ENCODE measurements at places on chromosomes 13 and 19.

GRCh38 chr13:92804346-92804745 lies 422.3 kb upstream of the GPC6 start:
- no peak for DNase-seq

DNA sequence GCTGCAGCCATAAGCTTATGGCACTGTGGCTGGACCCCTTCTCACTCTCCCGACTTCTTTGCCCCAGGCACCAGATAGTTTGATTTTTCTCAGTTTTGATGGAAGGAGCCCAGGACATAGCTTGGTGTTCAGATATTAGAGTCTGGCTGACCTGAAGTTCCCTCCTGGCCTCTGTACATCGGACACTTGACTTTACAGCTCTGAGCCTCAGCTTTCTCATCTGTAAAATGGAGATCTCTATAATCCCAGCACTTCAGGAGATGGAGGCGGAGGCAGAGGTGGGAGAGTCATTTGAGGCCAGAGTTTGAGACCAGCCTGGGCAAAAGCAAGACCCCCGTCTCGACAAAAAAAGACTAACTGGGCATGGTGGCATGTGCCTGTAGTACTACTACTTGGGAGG lies 909 bp downstream of the CC2D1A start:
- no peak for DNase-seq

DNA sequence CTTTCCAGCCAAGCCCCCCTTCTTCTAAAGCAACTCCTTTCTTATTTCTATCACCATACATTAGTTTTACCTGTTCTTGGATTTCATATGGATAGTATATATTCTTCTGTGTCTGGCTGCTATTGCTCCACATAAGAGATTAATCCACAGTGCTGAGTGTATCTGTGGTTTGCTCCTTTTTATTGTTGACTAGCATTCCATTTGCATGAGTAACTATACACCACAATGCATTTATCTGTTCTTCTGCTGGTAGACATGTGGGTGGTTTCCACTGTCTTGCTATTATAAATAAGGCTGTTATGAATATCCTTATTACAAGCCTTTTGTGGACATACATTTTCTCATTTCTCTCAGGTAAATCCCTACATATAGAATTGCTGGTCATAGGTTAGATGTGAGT lies 138.2 kb downstream of the SLC7A1 start:
- no peak for DNase-seq

- peak; percentile 60 for DNase-seq
Observed at GRCh38 chr13:71712988-71713653, 153.9 kb downstream of the DACH1 start.

GRCh38 chr13:112636401-112636975 lies 48.5 kb upstream of the TUBGCP3 start:
- DNase-seq: no peak

- DNase-seq: peak; percentile 66
Observed at GRCh38 chr13:48626077-48626449, 27.7 kb upstream of the CYSLTR2 start.

GRCh38 chr13:42814868-42815267 lies 33.5 kb downstream of the FAM216B start:
- no peak for DNase-seq

DNA sequence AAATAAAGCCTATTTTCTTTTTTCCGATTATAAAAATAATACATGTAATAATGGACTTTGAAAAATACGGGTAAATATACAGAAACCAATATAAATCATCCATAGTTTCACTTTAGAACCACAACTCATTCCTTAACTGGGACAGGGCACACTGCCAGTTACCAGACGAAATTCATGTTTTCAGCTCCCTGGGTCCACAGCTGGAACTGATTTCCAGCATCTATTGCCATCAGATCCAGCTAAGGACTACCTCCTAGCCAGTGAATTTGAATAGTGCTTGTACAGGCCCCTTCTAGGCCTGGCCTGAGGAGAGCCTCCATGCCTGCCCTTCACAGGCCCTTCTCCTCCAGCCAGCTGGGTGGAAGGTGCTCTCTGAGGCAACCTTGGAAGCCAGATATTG lies 30.0 kb upstream of the ATP12A start:
- no peak for DNase-seq

DNA sequence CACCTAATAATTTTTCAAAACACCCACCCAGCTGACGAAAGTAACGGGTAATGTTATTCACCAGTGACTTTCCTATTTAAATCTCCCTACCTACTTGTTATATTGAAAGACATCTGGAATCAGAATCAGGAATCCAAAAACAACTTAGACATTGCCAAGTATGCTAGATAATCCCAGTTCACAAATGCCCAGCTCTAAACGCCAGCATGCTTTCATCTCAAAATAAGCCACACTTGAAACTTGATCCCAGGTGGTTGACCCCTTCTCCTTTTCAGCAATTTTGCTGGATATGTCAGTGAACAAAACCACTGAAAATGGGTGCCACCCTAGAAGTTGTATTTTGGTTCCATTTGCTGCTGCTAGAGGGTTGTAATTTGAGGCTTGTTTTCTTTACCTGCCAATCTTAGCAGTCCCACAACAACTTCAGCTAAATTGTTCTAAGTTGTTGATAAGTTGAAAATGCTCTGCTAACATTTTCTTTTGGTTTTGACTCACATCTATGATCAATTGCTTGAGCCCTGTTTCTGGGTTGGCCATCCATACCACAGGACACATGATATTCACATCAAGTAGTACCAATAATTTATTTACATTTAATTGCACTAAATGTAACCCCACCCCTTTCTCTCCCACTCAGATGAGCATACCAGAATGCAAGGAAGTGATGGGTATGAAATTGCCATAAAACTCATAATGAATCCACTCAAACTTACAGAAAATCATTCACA lies 66.4 kb downstream of the DCT start:
- no peak for DNase-seq

DNA sequence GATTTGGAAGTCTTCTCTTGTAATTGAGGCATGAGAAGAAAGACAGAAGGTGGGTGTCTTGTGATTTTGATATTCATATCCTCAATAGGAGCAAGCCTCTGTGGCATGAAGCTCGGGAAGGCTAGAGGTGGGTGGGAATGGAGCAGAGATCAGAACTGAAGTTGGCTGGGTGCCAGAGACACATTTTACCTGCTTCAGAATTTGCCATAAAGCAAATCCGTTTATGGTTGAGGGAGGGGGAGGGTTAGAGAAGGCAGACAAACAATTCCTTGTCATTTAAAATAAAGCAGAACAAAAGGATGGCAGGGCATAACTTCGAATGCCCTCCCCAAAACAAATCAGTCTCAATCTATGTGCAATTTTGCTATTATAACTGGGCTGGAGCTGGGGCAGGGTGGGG lies 305.9 kb downstream of the KLF5 start:
- DNase-seq: peak; percentile 21

- DNase-seq: no peak
Observed at GRCh38 chr13:92864584-92865284, 361.9 kb upstream of the GPC6 start.

GRCh38 chr13:96898646-96899254 lies 95.5 kb downstream of the OXGR1 start:
- no peak for DNase-seq

DNA sequence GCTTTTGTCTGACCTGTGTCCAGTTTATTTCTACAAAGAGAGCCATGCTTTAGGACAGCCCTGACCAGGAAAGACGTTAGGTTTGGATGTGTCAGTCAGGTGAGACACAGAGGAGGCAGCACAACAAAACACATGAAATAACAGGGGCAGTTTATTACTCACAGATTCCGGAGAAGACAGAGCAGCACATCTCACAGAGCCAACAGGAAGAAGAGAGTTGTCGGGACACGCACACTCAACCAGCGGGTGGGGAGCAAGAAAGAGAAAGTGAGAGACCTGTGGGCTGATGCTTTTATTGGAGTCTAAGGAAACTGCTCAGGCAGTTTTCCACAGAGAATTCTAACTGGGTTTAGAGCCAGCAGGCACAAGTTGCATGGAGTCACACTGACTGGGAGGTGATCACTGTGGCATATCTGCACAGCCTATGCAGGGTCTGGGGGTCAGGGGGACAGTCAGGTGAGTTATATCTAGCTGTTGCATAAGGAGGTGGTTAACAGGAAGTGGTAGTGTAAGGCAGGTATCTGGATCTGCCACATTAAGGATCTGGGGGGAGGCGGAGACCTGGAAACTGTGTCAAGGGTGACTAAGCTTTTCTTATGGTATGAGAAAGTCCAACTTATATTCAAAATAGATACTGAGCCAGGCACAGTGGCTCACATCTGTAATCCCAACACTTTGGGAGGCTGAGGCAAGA lies 24.1 kb upstream of the CEACAM20 start:
- no peak for DNase-seq

GRCh38 chr13:43000676-43001075 lies 8.6 kb upstream of the EPSTI1 start:
- no peak for DNase-seq

DNA sequence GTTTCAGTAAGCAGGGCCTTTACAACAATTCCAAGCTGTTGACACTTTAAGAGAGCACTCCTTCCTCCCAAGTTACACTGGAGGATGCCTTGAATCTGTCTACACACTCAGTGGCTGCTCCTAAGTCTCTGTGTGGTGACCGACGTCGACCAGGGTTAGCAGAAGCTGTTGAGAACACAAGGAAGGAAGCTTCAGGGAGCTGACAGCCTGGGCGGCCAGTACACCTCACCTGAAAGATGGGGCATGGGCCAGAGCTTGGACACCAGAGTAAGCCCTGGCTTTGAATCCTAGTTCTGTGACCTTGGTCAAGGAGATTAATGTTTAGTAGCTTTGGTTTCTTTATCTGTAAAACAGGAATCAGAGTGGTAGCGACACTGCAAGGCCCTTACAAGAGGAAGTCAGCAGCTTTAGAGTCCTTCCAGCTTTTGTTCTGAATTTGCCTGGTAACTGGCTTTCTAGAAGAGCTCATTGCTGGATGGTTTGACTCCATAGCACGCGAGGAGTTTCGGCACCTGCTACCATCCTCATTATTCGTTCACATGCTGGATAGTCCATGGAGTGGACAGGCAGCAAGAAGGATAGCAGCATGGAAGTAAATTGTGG lies 214.2 kb downstream of the FGF9 start:
- no peak for DNase-seq

DNA sequence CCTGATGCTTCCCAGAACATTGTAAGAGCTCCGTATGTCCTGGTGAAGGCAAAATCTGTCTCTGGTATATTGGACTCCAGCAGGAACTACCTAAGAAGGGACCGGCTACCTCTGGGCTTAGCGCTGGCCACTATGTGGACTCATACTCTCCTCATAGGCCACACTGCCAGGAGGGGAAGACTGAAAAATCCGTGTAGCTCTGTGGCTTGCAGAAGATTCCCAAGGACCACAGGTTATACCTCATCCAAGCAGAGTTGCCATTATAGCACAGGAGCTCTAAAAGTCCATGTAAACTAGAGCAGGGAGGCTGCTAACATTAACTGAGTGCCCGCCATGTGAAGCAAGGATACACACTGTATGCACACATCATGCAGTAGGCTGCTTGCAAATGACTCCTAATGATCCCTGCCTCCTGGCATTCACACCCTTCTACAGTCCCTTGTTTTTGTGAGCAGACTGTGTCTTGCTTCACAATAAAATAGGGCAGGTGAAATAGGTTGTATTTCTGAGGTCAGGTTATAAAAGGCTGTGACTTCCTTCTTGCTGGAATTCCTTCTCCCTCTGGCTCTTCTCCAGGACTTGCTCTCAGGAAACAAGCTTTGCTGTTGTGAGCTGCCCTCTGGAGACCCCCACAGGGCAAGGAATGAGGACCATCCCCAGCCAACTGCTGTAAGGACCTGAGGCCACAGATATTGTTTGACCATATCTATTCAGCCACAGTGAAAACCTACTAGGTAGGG lies 192.6 kb upstream of the UBL3 start:
- DNase-seq: no peak

GRCh38 chr13:78185700-78186099 lies 267.1 kb upstream of the EDNRB start:
- no peak for DNase-seq

- DNase-seq: no peak
Observed at GRCh38 chr13:44058624-44059215, 179.0 kb downstream of the LACC1 start.

DNA sequence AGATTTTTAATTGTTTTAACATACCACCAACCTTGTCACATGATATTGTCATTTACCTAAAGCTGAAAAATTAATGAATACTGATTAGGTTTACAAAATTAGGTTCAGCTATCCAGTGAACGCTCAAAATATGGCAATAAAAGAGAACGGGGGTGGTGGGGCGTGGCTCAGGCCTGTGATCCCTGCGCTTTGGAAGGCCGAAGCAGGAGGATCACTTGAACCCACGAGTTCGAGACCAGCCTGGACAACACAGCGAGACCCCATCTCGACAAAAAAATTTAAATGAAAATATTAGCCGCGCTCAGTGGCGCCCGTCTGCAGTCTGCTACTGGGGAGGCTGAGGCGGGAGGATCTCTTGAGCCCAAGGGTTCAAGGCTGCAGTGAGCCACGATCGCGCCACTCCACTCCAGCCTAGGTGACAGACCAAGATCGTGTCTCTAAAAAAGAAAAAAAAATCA lies 516 bp upstream of the FAM32A start:
- no peak for DNase-seq

- no peak for DNase-seq
Observed at GRCh38 chr13:73865027-73865426, 269.2 kb downstream of the KLF12 start.

GRCh38 chr13:41465898-41466320 lies 8.6 kb downstream of the RGCC start:
- no peak for DNase-seq

DNA sequence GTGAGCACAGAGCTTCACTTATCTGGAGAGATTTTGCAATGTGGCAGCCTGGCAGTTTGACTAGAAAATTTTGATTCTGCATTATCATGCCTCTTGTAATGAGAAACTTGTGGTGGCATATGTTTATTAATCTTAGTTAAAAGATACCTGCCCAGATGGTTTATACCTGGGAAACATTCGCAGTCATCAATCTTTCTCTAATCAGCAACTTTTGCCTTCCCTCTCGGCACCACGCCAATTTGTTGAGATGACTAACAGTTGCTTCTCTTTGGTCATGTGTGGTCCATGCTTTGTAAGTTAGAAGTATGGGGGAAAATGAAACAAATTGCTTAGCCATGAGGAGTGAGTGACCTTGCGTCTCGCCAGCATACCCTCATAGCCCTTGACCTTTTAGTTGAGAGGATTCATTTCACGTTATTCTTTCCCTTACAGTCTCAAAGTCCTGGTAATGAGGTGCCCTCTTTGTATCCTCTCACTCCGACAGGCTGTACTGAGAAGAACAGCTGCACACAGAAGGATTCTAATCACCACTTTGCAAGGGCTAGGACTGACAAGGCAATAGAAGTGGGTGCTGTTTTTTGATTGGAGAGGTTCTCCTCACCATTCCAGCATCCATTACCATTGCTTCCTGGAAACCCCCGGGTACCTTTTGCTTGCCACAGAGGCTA lies 201.4 kb downstream of the OXGR1 start:
- DNase-seq: no peak

GRCh38 chr13:78602561-78603239 lies 652 bp downstream of the POU4F1 start:
- DNase-seq: no peak

DNA sequence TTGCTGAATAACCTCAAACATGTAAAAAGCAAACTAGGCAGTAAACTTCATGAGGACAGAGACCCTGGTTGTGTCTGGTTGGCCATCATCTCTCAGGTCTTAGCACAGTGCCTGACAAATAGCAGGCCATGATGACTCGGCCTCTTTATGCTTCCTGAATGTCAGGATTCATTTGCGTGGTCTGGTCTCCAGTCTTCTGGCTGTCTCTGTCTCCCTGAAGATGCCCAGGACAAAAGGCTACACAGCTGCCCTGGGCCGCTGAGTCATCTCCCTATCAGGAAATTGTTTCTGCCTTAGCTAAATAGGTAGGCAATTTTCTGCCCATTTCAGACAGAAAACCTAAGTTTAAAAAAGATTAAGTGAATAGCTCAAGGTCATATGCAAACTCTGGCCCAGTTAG lies 84.1 kb upstream of the FNDC3A start:
- DNase-seq: peak; percentile 17

Measured in hepatocyte (in vitro differentiated cells).